ENCODE measurements at places on chromosomes 5 and 9. TPM values are rescaled to one million over a fixed set of nuclear protein-coding genes. Genes with fewer than 3 reads are reported as not detected.

Gene PCDHB12
- total RNA-seq, result 0.18 TPM

DNA sequence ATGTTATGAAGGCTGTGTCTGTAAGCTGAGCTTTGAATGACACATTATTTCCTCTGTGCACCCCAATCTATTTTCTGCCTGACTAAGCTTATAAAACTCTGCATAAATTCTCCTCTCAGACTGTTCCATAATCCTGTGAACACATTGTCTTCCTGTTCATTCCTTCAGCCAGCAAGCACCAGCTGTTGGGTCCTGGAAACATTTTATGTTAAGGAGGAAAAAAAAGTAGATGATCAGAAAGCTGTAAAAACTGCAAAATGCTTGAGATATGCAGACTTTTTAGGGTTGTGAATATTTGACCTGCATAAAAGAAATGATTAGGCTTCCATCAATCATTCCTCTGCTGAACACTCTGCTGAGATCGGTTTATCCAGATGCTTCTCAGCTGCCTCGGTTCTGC is 1246.0 kb upstream of the DMAC1 start:
- no peak for DNase-seq
- H3K27me3 ChIP-seq, result no peaks in the 10 kb centered on the region
- no peaks in the 10 kb centered on the region for H3K4me1 ChIP-seq
- no peaks in the 10 kb centered on the region for H3K36me3 ChIP-seq

- H3K4me3 ChIP-seq, result no peak overlapping the region
- no peak overlapping the region for H3K27ac ChIP-seq
- H3K4me1 ChIP-seq, result no peaks in the 10 kb centered on the region
Observed at GRCh38 chr9:78073722-78074121, 42.1 kb upstream of the GNAQ start.

Gene PCDHB8
- total RNA-seq, result 0.53 TPM

Gene AIF1L
- total RNA-seq, result 39.7 TPM

DNA sequence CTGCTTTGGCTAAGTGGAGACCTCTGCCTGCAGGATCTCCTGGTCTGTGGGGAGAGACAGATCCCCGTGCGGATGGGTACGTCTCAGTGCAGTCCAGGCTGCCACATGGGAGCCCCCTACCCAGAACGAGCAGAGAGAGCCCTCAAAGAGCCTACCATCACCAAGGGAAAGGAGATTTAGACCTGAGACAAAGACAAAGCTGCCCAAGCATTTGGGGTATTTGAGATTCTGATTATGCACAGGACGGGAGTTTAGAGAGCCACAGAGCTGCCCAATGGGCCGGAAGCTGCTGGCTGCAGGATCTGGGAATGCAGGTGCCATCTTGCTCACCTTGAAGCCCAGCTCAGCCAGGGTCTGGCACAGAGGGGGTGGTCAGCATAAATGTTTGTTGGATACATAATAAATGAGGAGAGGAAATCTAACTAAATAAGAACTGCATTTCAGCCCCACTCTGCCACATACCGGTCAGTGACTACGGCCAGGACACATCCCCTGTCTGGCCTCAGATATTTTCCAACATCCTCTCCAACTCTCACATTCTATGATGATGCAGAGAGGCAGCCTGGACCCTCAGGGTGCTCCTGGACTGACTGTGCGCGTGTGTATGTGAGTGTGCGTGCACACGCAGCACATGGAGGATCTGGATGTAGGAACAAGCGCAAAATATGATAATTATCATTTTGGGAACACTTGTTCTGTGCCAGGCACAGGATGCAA is 157.8 kb downstream of the FGF18 start:
- DNase-seq, result no peak
- H3K27ac ChIP-seq, result no peak overlapping the region
- H3K27me3 ChIP-seq, result peaks cover 3% of the 10 kb centered on the region
- H3K36me3 ChIP-seq, result no peaks in the 10 kb centered on the region

Gene EQTN
- not detected for total RNA-seq

GRCh38 chr5:308672-309271 is 12.7 kb upstream of the AHRR start:
- no peak overlapping the region for H3K27ac ChIP-seq
- H3K4me3 ChIP-seq, result no peak overlapping the region
- H3K4me1 ChIP-seq, result peaks cover 17% of the 10 kb centered on the region
- peaks cover 26% of the 10 kb centered on the region for H3K36me3 ChIP-seq

GRCh38 chr5:142063376-142063775 is 45.2 kb upstream of the NDFIP1 start:
- DNase-seq, result no peak
- no peak overlapping the region for H3K27ac ChIP-seq
- H3K4me1 ChIP-seq, result peaks cover 9% of the 10 kb centered on the region
- H3K27me3 ChIP-seq, result no peaks in the 10 kb centered on the region
- H3K4me3 ChIP-seq, result no peak overlapping the region

DNA sequence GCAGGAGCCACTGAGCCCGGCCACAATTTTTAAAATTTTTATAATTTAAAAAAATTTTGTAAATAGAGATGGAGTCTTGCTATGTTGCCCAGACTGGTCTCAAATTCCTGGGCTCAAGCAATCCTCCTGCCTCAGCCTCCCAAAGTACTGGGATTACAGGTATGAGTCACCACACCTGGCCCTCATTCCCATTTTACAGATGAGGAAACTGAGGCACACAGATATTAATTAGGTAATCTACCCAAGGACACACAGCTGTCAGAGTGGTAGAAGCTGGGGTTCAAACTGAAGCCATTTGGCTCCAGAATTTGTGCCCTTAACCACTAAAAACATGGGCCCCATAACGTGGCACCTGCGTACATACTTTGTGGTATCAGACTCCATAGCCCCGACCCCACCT is 7.5 kb downstream of the TRUB2 start:
- DNase-seq, result no peak
- no peak overlapping the region for H3K27ac ChIP-seq
- peaks cover 26% of the 10 kb centered on the region for H3K36me3 ChIP-seq
- no peak overlapping the region for H3K4me3 ChIP-seq
- peaks cover 5% of the 10 kb centered on the region for H3K4me1 ChIP-seq

GRCh38 chr9:136110082-136111061 is 8.3 kb downstream of the TMEM250 start:
- H3K4me1 ChIP-seq, result peaks cover 13% of the 10 kb centered on the region
- DNase-seq, result no peak
- H3K4me3 ChIP-seq, result no peak overlapping the region
- no peaks in the 10 kb centered on the region for H3K27me3 ChIP-seq
- no peaks in the 10 kb centered on the region for H3K36me3 ChIP-seq

DNA sequence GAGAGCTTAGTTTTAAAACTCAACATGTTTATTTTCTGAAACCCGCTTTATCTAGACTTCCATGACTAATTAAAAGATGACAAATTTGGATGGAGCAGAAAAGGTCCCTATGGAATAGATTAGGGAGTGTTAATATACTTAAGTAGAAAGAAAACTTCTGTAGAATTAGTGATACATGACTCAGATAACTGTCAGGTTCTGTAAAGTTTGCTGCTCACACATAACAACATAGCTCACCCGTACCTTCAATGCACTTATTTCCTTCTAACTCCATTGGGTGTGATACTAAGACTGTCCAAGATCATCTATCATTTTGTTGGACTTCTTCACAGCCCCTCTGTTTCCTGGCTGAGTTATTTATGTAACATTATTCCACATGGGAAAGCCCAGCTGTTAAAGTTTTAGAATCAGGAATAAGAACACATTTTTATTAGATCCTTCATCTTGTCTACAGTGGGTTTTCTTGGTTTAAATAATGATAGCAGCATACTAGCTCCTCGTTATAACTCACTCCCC is 27.8 kb downstream of the TMEM167A start:
- no peaks in the 10 kb centered on the region for H3K27me3 ChIP-seq
- H3K36me3 ChIP-seq, result no peaks in the 10 kb centered on the region
- no peaks in the 10 kb centered on the region for H3K4me1 ChIP-seq
- H3K4me3 ChIP-seq, result no peak overlapping the region
- no peak for DNase-seq

Gene JAKMIP2
- total RNA-seq, result not detected

DNA sequence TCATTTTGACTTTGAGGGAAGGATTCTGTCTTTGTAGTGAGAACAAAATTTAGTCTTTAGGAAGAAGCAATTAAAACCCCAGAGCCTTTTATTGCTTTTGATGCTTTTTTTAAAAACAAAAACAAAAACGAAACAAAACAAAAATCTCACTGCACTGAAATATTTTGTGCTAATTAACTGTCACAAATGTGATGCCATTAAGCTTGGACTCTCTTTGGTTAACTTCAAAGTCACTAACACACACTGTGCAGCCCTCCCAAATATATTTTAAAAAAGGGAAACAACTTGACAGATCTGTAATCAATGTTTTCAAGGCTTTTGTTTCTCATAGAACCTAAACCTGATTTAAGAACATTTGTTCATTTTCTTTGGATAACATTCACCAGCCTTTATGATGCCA is 290.7 kb downstream of the MAST4 start:
- no peak for DNase-seq
- peaks cover 18% of the 10 kb centered on the region for H3K4me1 ChIP-seq
- no peaks in the 10 kb centered on the region for H3K27me3 ChIP-seq
- H3K36me3 ChIP-seq, result peaks cover 10% of the 10 kb centered on the region
- no peak overlapping the region for H3K27ac ChIP-seq
- H3K4me3 ChIP-seq, result no peak overlapping the region

Gene EXOC3
- total RNA-seq, result 55.4 TPM

DNA sequence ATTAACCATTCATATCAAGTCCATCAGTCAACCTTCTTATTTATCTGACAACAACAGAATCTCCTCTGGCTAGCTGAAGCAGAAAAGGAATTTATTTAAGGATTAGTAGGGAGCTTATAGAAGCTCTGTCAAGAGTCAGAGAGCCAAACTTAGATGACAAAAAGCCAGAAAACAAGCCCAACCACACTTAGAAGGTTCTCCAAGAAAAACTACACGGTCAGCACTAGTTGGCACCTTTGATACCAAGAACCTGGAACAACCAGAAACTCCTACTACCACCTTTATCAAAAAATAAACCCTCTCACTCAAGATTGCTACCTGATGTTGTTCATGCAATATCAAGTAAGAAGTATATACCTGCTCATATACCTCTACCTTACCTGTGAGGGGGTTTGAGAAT is 36.9 kb downstream of the RANBP6 start:
- H3K27me3 ChIP-seq, result no peaks in the 10 kb centered on the region
- H3K36me3 ChIP-seq, result peaks cover 2% of the 10 kb centered on the region
- H3K27ac ChIP-seq, result no peak overlapping the region
- no peak overlapping the region for H3K4me3 ChIP-seq
- DNase-seq, result no peak

DNA sequence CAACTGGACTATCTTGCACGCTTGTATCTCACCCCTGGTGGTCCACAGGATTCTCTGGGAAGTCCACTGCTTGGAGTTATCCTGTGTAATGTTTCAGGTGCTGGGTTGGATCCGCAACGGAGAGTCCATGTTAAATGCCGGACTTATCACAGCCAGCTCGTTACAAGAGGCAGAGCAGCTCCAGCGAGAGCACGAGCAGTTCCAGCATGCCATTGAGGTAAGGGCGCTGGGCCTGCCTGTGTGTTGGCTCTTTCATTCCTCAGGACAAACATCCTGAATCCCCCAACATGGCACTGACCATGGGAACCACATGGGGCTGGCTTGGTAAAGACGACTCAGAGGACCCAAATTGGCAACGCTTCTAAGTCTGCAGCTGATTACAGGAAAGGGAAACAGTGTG is 214.8 kb upstream of the OTULINL start:
- H3K27me3 ChIP-seq, result no peaks in the 10 kb centered on the region
- DNase-seq, result no peak
- H3K4me1 ChIP-seq, result no peaks in the 10 kb centered on the region
- peaks cover 51% of the 10 kb centered on the region for H3K36me3 ChIP-seq
- H3K27ac ChIP-seq, result no peak overlapping the region

Gene ANXA2R
- total RNA-seq, result 6.6 TPM

DNA sequence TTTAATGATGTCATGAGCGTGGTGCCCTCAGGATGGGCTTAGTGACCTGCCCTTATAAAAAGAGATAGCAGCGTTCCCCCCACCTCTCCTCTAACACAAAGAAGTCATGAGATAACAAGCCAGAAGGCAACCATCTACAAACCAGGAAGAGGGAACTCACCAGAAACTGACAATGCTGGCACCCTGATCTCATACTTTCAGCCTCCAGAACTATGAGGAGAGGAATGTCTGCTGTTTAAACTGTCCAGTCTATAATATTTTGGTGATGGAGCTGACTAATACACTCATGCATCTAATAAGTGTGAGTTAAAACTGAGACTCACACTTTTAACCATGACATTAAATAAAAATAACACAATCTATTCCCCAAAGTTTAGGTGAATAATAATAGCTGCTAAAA is 156.1 kb upstream of the SPEF2 start:
- DNase-seq, result no peak
- H3K27ac ChIP-seq, result no peak overlapping the region
- no peak overlapping the region for H3K4me3 ChIP-seq
- no peaks in the 10 kb centered on the region for H3K4me1 ChIP-seq

Gene KCNV2
- total RNA-seq, result not detected

- no peaks in the 10 kb centered on the region for H3K27me3 ChIP-seq
- no peak overlapping the region for H3K27ac ChIP-seq
- H3K4me3 ChIP-seq, result no peak overlapping the region
- no peak for DNase-seq
- H3K36me3 ChIP-seq, result no peaks in the 10 kb centered on the region
Observed at GRCh38 chr5:143552680-143553079, 149.2 kb upstream of the NR3C1 start.

- no peak overlapping the region for H3K27ac ChIP-seq
- H3K4me1 ChIP-seq, result peaks cover 13% of the 10 kb centered on the region
- no peaks in the 10 kb centered on the region for H3K36me3 ChIP-seq
Observed at GRCh38 chr5:140372971-140373487, 13.0 kb downstream of the SLC4A9 start.

Gene TMC1
- total RNA-seq, result 1.5 TPM

GRCh38 chr9:70222354-70222753 is 36.4 kb upstream of the SMC5 start:
- H3K4me3 ChIP-seq, result no peak overlapping the region
- H3K27ac ChIP-seq, result no peak overlapping the region
- no peaks in the 10 kb centered on the region for H3K27me3 ChIP-seq
- no peak for DNase-seq
- H3K36me3 ChIP-seq, result no peaks in the 10 kb centered on the region
- H3K4me1 ChIP-seq, result no peaks in the 10 kb centered on the region

- H3K27me3 ChIP-seq, result no peaks in the 10 kb centered on the region
- H3K36me3 ChIP-seq, result no peaks in the 10 kb centered on the region
- H3K4me3 ChIP-seq, result no peak overlapping the region
- no peaks in the 10 kb centered on the region for H3K4me1 ChIP-seq
Observed at GRCh38 chr9:72888067-72888466, 64.8 kb downstream of the ALDH1A1 start.

Gene TLR4
- total RNA-seq, result 38.6 TPM

DNA sequence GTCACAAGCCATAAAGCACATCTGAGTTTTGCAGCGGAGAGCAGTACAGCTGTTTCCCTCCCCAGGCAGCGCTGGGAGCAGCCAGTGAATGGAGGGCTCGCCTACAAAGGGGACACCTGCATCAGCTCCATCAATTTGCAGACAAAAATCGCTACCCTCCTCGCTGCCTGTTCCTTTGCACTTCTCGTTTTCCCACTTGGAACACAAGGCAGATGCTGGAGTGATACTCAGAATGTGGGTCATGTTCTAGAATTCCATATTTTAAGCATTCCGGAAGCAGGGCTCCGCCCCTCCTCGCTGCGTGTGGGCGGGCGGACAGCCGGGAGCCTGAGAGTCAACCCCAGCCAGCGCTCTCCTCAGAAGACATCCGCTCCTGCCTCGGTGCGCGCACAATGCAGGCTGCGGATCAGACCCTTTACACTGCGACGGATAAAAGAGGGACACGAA is 92.1 kb downstream of the LMNB1 start:
- H3K4me3 ChIP-seq, result no peak overlapping the region
- H3K27ac ChIP-seq, result no peak overlapping the region
- no peaks in the 10 kb centered on the region for H3K36me3 ChIP-seq

GRCh38 chr9:78592811-78593210 is 295.9 kb downstream of the PSAT1 start:
- no peaks in the 10 kb centered on the region for H3K4me1 ChIP-seq
- no peak for DNase-seq
- H3K4me3 ChIP-seq, result no peak overlapping the region
- peaks cover under 1% of the 10 kb centered on the region for H3K27me3 ChIP-seq
